GM12865 (cell line): ENCODE measurements at places on chromosomes 4 and X.

GRCh38 chr4:101400096-101400495 is 52.8 kb upstream of the PPP3CA start:
- DNase-seq = no peak

- DNase-seq = no peak
These were observed 444.2 kb downstream of the IDS start for GRCh38 chrX:149060921-149061320.

GRCh38 chr4:17587094-17587822 is 10.3 kb downstream of the LAP3 start:
- no peak for DNase-seq

DNA sequence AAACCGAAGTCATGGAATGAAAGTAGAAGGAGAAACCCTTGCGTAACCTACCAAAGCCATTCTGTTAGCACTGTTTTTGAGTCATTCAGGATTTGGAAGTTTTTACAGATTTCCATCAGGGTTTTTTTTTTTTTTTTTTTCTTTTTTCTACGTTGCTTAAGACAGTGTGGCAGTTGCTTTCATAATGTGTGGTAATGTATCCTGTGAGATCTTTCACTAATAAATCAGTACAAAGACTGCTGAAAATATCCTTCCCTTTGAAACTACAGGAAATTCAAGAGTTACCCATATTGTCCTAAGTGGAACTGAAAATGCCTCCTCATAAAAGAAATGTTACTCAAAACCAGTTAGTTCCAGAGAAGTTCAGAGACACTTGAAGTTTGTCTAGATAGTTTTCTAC is 137.8 kb downstream of the RAPGEF2 start:
- no peak for DNase-seq

DNA sequence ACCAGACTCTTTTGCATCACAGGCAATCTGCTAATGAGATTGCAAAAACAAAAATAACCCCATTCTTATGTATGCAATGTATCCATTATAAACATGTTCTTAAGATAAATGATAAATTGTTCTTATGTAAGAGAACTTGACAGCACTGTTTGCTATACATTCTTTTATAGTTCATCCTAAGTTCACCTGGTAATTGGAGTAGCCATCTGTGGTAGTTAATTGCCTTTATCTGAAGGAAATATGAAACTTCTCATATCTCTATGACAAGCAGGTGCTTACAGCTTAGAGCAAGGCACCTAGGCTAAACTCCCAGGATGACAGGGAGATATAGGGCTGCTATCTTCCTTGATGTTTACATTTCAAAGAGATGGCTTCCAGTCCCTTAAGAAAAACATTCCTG is 21.3 kb upstream of the CLCN5 start:
- no peak for DNase-seq

GRCh38 chrX:133335027-133335426 is 80.3 kb downstream of the GPC4 start:
- DNase-seq = peak; percentile 3
